GF-D8 (cell line): ENCODE measurements at places on chromosomes 3 and 15.

- no peak for DNase-seq
Observed at GRCh38 chr3:107414325-107414964, 37.2 kb downstream of the CCDC54 start.

- no peak for DNase-seq
Observed at GRCh38 chr3:186520957-186521842, 23.0 kb downstream of the CRYGS start.

DNA sequence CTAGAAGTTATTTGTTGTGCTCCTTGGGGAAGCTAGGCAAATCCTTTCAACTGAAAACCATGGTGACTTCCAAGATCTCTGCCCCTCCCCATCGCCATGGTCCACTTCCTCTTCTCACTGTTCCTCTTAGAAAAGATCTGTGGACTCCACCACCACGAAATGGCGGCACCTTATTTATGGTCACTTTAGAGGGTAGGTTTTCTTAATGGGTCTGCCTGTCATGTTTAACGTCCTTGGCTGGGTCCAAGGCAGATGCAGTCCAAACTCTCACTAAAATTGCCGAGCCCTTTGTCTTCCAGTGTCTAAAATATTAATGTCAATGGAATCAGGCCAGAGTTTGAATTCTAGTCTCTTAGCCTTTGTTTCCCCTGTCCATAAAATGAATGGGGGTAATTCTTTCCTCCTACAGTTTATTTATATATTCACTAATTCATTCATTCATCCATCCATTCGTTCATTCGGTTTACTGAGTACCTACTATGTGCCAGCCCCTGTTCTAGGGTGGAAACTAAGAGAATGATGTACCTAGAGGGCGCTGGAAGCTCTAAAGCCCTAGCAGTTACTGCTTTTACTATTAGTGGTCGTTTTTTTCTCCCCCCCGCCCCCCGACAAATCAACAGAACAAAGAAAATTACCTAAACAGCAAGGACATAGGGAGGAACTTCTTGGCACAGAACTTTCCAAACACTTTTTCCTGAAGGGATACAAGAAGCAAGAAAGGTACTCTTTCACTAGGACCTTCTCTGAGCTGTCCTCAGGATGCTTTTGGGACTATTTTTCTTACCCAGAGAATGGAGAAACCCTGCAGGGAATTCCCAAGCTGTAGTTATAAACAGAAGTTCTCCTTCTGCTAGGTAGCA, 657 bp downstream of the PATL2 start:
- peak; percentile 26 for DNase-seq

- DNase-seq = no peak
Observed at GRCh38 chr3:195708061-195708460, 12.7 kb upstream of the MUC20 start.

GRCh38 chr3:138946663-138947494, at the start of the genes FOXL2 and FOXL2NB:
FOXL2 (minus strand) TSS chr3:138947137; CDS start chr3:138946722, 415 bp downstream.
FOXL2NB (plus strand) TSS chr3:138947217; CDS start chr3:138947365, 148 bp downstream.
- DNase-seq = no peak

- no peak for DNase-seq
Observed at GRCh38 chr3:175374705-175375104, 515.6 kb downstream of the NAALADL2 start.

DNA sequence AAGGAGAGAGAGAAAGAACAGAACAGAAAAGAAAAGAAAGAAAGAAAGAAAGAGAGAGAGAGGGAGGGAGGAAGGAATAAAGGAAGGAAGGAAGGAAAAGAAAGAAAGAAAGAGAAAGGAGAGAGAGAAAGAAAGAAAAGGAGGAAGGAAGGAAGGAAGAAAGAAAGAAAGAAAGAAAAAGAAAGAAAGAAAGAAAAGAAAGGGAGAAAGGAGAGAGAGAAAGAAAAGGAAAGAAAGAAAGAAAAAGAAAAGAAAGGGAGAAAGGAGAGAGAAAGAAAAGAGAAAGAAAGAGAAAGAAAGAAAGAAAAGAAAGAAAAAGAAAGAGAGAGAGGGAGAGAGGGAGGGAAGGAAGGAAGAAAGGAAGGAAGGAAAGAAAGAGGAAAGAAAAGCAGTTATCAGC, 108.8 kb downstream of the ARPP21 start:
- no peak for DNase-seq

DNA sequence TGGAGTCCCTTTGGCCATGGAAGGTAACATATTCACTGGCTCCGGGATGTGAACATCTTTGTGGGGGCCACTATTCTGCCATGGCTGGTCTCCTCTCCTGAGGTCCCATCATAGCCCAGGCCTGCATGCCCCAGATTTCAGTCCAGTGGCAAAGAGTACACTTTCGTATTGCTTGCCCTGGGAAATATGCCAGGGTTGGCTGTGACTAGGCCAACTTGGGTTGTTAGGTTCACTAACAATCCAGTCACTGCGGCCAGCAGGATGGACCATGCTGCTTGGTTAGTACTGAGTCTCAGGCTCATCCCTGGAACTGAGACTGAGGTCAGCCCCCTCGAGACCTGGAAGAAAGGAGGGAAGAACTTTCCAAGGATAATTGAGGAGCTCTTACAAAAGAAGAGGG, 9.8 kb upstream of the EEFSEC start:
- DNase-seq = no peak

DNA sequence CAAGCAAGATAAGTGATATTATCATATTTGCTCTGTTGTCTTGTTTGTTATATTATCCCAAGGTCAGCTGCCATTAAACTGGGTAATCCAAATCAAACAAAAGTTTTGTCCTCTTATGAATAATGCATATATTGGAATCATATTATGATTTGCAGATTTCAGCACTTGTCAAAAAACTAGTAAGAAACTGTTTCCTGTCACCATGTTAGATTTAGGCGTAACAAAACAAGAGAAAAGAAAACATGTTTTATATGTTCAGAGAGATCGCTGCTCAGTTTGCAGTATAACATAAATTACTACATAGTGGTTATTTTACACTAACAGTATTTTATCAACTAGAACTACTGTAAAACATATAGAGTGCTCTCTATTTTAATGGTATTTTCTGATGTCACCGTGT, 123.4 kb upstream of the ICE2 start:
- no peak for DNase-seq

GRCh38 chr15:26757141-26757540, 15.7 kb downstream of the GABRB3 start:
- DNase-seq = no peak

DNA sequence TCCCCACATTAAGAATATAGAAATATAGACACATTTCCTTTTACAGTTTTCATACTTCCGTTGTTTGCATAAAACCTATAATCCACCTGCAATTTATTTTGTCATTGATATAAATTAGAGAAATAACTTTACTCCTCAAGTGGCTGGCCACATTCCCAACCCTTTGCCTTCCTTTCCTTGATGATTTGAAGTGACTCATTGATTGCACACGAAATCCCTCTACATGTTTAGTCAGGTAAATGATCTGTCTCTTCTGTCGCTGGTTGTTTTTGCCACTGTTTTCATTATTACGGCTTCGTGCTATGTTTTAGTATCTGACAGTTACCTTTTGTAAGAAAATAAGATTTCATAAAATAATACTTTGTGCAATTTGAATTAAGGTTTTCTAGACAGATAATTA, 272.2 kb upstream of the NR2E3 start:
- DNase-seq = no peak

- no peak for DNase-seq
Observed at GRCh38 chr3:66439666-66440344, 61.0 kb downstream of the LRIG1 start.

DNA sequence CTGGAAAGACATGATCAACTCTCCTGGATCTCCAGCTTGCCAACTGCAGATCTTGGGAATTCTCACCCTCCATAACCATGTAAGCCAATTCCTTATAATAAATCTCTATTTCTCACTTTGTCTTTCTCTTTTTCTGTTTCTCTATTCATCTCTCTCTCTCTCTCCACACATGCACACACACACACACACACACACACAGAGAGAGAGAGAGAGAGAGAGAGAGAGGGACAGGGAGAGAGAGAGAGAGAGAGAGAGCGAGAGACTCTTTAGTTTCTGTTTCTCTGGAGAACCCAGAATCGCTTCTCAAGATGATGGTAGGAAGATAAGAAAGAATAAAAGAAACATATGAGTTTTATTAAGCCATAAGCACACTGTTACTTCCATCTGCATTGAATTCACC, 111.9 kb downstream of the BCHE start:
- DNase-seq = no peak

DNA sequence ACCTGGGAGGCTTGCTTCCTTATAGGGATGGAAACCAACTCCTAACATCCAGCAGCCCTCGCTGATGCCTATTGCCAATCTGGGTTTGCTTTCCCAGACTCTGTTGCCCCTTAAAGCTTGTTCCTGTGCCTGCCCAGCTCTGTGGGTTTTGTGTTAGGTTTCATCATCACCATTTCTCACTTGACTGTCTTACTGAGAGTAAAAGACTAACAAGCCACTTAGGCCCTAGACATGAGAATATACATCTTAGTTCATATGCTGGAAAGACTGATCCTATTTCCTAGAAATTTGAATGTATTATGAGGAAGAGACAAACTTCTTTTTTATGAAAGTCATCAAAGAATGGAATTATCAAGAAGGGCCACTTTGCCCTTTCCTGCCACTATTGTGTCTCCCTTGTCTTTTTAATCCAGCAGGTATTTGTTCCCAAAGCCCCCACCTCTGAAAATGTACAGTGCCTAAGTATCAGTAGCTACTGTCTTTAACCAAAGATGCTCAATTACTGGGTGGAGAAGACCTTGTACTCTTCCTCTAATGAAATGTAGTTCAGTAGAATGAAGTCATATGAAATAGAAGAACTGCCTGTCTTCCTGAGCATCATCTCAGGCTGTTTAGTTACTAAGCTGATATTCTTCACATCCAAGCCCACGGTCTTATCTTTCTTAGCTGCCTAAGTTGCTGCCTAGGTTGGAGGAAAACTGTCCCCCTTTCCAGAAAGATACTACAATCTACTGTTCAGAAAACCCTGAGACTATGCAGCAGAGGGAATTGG, 59.8 kb upstream of the ZPLD1 start:
- DNase-seq = no peak

- no peak for DNase-seq
Observed at GRCh38 chr15:67232591-67232990, 21.9 kb downstream of the AAGAB start.

GRCh38 chr15:57772223-57772957, 65.9 kb downstream of the POLR2M start:
- DNase-seq = no peak

- no peak for DNase-seq
Observed at GRCh38 chr15:59406446-59406845, 31.5 kb upstream of the FAM81A start.

GRCh38 chr15:41934843-41935242, 37.5 kb downstream of the EHD4 start:
- no peak for DNase-seq

DNA sequence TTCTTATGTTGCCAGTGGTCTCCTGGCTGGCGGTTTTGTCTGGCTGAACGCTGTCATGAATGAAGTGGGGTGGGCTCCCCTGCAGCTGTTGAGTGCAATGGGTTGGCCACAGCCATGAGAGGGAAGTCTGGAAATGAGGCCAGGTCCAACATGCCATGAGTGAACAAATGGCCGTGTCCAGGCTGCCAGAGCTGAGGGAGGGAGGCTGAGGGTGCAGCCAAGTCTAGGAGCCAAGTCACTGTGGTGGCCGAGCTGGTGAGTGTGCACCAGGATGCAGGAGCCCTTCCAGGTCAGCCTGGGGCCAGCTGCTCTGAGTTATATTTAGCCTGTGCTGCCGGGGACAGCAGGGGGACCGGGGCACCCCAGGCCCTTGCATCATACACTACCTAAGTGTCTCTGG, 24.7 kb upstream of the PRR23E start:
- DNase-seq = no peak

DNA sequence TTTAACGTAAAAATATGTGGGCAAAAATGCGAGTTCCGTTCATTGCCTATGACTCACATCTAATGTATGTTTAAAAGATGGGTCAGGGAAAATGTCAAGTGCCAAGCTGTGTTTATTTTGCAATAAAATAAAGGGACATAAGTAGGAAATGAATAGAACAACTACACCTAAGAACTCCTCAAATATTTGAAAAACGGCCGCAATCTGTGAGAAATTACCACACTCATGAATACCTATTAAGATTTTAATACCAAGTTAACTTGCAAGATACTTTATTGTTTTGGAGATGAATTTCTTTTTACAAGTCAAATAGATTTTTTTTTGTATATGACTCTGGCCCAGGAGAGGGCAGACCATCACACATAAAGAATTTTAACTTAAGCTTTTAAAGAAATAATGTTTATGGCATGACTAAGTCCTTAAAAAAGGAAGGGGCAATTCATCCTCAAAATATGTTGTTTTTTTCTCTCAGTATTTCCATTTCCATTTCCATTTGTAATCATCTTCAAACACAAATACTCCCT, 152.7 kb downstream of the SUCNR1 start:
- DNase-seq = peak; percentile 4

DNA sequence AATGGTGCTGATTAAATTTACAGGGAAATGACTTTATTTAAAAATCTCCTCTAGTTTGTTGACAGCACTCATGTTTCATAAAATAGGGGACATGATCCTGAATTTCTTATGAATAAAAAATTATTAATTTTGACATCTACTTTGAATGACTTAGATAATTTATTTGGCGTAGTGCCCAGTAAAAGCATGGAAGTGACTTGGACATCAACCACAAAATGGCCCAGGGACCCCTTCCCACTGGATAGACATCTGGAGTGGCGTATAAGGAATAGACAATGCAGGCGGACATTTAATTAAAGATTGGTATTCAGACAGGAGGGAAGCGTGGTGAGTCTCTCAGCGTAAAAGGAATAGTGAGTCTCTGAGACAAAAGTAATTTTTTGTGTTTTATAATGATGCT, 79.8 kb downstream of the ADAMTSL3 start:
- no peak for DNase-seq

- peak; percentile 3 for DNase-seq
Observed at GRCh38 chr15:92811148-92811913, 88.8 kb upstream of the CHD2 start.

- DNase-seq = no peak
Observed at GRCh38 chr3:156918746-156919145, 92.6 kb downstream of the LEKR1 start.

DNA sequence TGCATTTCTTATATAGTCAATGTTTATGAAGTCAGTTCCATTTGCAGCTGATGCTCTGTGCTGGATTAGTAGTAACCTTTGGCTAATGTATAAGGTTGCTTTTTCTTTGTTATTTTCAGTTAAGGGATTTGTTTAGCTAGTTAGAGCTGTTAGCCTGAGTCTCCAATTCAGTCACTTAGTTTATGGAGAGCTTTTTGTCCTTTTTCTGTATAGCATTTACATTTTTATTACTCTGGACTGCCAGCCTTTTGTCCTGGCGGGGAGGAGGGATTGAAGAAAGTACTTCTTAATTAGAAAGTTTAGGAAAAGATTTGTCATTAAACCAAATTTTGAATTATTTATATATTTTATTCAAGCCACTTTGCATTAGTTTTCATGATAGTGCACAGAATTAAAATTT, 52.0 kb downstream of the DNAJC13 start:
- DNase-seq = no peak

- no peak for DNase-seq
Observed at GRCh38 chr3:146160964-146161662, at the start of gene PLOD2. PLOD2 (minus strand) TSS chr3:146161184; CDS start chr3:146160989, 195 bp downstream.

- DNase-seq = no peak
Observed at GRCh38 chr15:57932348-57932747, 133.2 kb downstream of the ALDH1A2 start.
